Kidney glomerular epithelial cell (primary cell): ENCODE measurements at places on chromosomes 3 and 15.

DNA sequence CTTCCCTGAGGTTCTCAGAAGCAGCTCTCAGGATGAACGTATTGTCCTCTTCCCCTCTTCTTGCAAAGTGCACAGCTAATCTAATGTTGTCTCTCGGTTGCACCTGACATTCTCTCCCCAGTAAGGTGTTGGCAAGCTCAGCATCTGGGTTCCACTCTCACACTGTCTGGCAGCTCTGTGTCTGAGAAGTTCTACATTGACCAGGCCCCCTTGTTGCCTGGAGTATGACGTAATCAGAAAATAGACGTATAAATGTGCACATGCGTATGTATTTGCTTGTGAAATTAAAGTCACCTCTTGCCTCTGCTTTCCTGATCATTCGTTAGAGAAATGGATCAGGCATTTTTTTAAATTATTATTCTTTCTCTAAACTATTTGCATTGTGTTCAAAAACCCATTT is 67.7 kb downstream of the USF3 start:
- no peak for DNase-seq

- no peak for DNase-seq
Measured at GRCh38 chr3:172229462-172229861, 190.1 kb downstream of the FNDC3B start.

DNA sequence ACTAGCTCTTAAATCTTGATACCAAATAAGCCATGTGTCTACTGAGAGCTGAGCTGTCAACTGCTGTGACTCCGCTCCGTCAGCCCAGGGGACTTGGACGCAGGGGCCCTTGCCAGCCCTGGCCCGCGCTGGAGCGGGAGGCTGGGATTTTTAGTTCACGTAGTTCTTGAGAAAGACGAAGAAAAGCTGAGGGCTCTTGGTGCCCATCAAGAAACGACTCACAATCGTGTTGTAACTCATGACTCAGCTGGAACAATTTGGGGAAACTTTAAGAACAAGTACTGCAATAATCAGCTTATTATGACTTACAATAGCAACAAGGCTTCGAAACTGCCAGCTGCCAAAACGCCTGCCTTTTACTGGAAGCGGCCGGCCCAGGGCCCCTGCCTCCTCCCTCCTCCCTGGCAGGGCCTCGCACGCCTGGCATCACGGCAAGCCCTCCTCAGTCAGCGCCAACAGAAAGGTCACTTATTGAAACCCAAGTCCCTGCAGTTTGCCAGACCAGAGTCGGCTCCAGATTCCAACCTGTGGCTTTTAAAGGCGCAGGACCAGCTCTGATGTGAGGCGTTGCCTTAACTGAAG is 60.3 kb downstream of the RGMA start:
- DNase-seq = no peak

DNA sequence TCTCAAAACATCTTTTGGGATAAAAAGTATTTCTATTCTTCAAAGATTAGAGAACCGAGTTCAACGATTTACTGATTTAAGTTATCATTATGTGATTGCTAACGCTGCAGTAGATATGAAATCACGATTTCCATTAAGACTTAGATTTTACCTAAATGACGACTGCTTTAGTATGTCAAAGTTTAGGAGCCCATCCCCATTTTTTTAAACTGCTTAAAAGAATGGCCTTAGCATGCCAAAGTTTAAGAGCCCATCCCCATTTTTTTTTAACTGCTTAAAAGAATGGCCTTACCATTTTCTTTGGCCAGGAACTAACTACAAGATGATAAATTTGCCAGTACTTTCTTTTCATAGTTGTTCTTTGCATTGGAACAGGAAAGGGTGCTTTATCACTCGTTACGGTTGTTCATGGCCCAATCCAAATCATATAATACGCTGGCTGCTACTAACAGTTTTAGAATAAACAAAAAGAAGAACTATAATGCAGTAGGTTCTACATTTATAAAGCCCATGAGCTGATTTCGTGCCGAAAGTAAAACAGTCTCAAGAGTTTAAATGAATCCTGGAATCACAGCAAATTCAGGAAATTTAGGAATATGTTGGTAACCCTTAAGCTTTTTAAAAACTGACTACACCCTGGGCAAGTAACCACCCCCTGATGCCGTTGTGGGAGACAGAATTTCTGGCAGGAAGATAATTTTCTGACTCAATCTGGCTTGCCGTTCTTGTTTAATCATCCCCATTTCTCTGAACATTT is 869 bp upstream of the TSC22D2 start:
- DNase-seq = peak; percentile 68

- no peak for DNase-seq
Measured at GRCh38 chr15:60824196-60824595, 345.3 kb upstream of the ICE2 start.

GRCh38 chr3:29454161-29454611 is 173.3 kb downstream of the RBMS3 start:
- DNase-seq = no peak

GRCh38 chr3:190739641-190740185 is 122.8 kb downstream of the GMNC start:
- DNase-seq = no peak

- DNase-seq = no peak
Measured at GRCh38 chr3:169746924-169747323, 17.9 kb downstream of the TERC start.

DNA sequence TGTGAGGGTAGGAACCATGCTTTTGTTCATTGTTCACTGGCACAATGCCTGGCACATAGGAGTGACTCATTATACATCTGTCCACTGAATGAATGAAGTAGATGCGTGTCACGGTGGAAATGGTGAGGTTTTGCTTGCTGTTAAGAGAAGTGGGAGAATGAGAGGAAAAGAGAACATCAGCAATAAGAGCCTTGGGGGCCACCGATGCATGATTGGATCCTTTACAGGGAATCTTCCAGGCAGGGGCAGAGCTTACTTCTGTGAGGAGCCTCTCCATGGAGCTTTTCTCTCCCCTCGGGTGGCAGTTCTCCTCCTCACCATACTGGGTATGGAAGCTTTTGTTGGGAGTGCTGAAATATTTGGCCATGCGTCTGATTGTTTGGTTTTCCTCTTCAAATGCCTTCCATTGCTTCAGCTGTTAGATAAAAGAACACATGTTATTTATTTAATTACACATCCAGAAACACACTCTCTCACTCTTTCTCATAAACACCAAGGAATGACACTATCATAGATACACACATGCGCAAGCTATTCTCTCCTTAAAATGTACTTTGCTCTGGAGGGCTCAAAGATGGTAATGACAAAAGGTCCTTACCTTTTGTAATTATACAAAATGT is 78.9 kb upstream of the GSK3B start:
- no peak for DNase-seq

- DNase-seq = no peak
Measured at GRCh38 chr3:159881828-159882309, 106.8 kb upstream of the IL12A start.

- DNase-seq = no peak
Measured at GRCh38 chr15:46848704-46849103, 868.6 kb upstream of the SEMA6D start.

- no peak for DNase-seq
Measured at GRCh38 chr3:119346076-119346496, 51.9 kb downstream of the ARHGAP31 start.

GRCh38 chr15:70200511-70201424 is 103.1 kb upstream of the TLE3 start:
- DNase-seq = no peak

DNA sequence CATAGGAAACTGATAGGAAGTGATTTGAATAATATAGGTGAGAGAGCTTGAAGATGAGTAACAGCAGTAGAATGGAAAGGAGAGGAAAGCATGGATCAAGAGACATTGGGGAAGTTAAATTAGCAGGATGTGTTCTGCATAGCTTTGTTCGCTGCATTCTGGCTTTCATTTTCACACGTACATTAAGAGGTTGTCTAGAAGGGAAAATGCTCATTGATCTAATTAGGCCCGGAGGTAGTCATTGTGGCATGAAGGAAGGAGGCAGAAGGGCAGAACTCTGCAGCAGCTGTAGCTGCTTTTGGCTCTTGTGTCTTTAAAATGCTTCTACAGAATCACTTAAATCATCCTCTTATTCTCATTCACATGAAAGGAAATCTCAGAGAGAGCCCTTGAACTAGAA is 40.3 kb downstream of the KCNAB1 start:
- peak; percentile 56 for DNase-seq

- DNase-seq = no peak
Measured at GRCh38 chr3:46375814-46376213, 5.1 kb downstream of the CCR5 start.

- DNase-seq = no peak
Measured at GRCh38 chr15:93213281-93213680, 124.3 kb upstream of the RGMA start.

DNA sequence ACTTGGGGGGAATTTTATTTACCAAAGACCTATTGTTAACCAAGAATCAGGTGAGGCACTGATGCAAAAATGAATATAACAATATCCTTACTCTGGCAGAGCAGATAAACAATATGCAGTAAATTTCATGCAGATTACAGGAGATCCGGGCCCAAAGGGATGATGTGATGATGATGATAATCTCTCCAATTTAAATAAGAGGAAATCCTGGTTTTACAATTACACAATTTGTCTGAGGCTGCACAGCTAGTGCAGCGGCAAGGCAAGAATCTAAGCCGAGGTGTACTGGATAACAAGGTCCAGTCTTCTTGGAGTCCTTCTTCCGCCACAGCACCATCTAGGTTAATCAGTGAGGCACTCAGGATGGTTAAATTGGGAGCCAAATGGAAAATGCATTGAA is 2.4 kb upstream of the MESD start:
- no peak for DNase-seq

DNA sequence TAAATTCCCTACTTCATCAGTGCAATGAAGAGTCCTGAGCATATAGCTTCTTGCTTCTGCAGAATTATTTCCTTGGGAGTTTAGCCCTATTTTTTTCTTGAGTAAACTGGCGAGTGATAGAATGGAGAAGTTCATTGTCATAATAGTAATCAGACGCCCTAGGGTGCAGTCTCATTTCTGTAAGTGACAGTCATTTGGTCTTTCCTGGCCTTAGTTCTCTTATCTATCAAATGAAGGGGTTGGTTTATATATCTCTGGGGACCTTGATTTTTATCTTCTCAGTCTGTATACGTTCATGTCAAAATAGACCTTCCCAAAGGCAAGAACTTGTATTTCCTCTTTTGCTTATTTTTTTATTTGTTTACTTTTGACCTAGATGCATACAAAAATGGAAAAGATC is 9.9 kb upstream of the ALPK3 start:
- no peak for DNase-seq

DNA sequence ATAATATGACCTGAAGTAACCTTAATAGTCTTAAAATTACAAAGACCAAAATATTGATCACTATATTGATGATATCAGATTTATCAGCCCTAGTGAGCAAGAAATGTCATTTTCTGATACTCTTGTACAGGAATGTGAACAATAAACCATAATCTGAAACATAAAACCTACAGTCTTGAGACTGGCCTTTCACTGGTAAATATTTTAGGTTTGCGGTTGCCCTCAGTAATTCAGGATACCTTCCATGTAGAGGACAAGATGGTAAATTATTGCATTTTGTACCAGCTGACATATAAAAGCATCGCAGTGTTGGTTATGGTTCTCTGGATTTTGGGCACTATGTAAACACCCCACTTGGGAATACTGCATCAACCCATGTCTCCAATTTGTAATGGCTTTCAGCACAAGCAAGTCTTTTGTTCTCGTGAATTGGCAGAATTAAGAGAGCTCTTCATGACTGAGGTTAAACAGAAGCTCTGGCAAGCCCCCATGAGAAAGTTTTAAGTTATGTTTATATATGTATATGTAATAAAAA is 128.5 kb downstream of the LMLN start:
- DNase-seq = no peak

DNA sequence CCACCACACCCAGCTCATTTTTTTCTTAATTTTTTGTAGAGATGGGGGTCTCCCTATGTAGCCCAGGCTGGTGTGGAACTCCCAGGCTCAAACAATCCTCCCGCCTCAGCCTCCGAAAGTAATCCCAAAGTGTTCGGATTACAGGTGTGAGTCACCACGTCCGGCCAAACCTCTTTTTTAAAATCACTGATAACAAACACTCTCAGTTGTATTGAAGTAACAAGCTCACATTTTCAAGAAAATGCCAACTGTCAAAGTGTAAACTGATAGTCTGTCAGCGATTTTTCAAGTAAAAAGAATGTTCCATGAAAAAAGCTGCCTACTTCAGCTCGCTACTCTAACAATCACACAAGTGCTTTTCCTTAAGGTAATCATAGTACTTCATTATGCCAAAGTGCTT is 33.4 kb downstream of the UBXN7 start:
- DNase-seq = no peak

GRCh38 chr3:143849854-143850549 is 1.7 kb upstream of the SLC9A9 start:
- peak; percentile 68 for DNase-seq

DNA sequence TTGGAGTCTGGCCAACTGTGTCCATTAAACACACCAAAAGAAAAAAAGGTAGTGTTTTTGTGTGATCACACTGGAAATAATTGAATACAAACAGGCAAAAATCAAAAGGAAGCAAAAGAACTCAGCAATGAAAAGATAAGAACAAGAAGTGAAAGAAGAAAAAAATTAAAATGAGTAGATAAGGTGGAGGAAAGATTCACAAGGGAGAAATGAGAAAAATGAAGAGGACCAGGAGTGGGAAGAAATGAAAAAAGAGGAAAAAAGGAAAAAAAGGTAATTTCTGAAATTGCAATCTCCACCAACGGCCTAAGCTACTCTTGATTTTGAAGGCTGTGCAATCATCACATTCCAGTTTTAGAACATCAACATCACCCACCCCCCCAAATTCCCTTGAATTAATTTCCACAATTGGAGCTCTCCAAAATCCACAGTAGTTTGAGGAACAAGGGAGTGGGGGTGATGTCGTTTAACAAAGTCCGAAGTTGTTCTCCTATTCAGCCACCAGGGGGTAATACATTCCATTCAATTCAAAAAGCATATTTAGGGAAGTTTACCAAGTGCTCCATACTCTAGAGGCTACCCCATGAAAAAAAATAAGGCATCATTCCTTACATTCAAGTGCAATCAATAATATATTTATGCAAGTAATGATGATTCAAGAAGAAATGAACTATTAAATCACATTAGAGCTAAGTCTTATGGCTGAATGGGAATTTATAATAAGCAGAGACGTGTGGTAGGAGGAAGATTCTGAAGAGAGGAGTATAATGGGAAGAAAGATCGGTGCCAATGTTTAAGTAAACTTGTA is 37.4 kb downstream of the ZNF860 start:
- no peak for DNase-seq

GRCh38 chr15:68197170-68197492 is 8.0 kb downstream of the CALML4 start:
- no peak for DNase-seq

DNA sequence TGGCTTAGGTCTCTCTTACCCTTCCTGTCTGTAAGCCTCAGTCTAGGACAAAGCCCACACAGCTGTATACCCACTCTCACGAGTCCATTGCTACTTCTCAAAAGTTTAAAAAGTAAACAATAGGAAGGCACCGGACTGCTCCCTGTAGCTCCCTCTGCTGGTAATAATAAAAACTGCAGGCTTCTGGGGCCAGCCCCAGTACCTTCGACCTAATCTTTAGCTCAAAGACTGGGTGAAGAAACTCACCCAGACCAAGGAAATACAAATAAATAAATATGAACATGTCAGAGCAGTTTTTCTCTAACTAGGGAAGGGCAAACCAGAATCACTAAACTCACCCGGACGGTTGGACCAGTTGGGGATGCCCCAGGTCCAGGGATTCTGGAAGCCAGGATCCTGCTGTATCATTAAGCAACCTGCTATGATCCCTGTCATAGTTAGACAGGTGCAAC is 5.0 kb downstream of the FAM219B start:
- peak; percentile 34 for DNase-seq
